Neural crest cell (in vitro differentiated cells): ENCODE measurements at places on chromosomes 11 and 22. TPM values are rescaled to one million over a fixed set of nuclear protein-coding genes. Genes with fewer than 3 reads are reported as not detected.

GRCh38 chr11:111153194-111153593 is 92.3 kb upstream of the POU2AF2 start:
- H3K4me1 ChIP-seq = no peaks in the 10 kb centered on the region
- H3K4me3 ChIP-seq = no peak overlapping the region
- DNase-seq = no peak
- no peaks in the 10 kb centered on the region for H3K36me3 ChIP-seq
- H3K27me3 ChIP-seq = no peaks in the 10 kb centered on the region
- no peak overlapping the region for H3K27ac ChIP-seq

DNA sequence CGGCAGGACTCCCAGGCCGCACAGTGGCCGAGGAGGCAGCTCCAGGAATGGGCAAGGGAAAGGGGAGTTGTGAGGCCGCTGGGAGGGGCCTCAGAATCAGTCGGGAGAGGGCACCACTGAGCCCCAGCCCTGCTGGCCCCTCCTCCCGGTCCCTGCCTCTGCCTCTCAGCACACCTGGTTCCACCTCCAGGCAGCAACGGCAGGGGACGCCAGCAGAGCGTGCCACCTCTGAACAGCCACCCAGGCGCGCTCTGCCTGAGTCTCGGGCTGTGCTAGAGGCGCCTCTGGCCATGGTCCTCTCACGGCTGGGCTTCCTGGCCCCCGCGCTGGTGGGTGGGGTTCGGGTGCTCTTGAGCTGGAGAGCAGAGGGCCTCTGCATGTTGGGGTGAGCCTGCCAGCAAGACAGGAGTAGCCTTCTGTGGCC is 33.0 kb downstream of the MOB2 start:
- H3K36me3 ChIP-seq = no peaks in the 10 kb centered on the region
- no peaks in the 10 kb centered on the region for H3K4me1 ChIP-seq
- H3K4me3 ChIP-seq = no peak overlapping the region
- DNase-seq = no peak
- no peak overlapping the region for H3K27ac ChIP-seq
- no peaks in the 10 kb centered on the region for H3K27me3 ChIP-seq

GRCh38 chr11:113906038-113906437 is 1.4 kb downstream of the HTR3B start:
- H3K27me3 ChIP-seq = no peaks in the 10 kb centered on the region
- no peak for DNase-seq
- H3K27ac ChIP-seq = no peak overlapping the region

The MRE11 gene
- total RNA-seq = 39.4 and 40.7 TPM in 2 replicates

The RAG2 gene
- 0.39 TPM in 1 of 2 replicates, not detected in the other for total RNA-seq
